ENCODE measurements at places on chromosomes 6 and 20. TPM values are rescaled to one million over a fixed set of nuclear protein-coding genes. Genes with fewer than 3 reads are reported as not detected.

- no peak for DNase-seq
- H3K36me3 ChIP-seq = peaks cover 2% of the 10 kb centered on the region
- H3K27me3 ChIP-seq = no peaks in the 10 kb centered on the region
- no peaks in the 10 kb centered on the region for H3K4me1 ChIP-seq
- H3K4me3 ChIP-seq = no peak overlapping the region
- H3K27ac ChIP-seq = no peak overlapping the region
Measured at GRCh38 chr6:63447134-63447533, 125.1 kb upstream of the LOC128125822 start.

- H3K4me3 ChIP-seq = no peak overlapping the region
- H3K27ac ChIP-seq = no peak overlapping the region
- H3K36me3 ChIP-seq = peaks cover 4% of the 10 kb centered on the region
- peaks cover 15% of the 10 kb centered on the region for H3K27me3 ChIP-seq
Measured at GRCh38 chr6:78188891-78189290, 536.1 kb downstream of the MEI4 start.

DNA sequence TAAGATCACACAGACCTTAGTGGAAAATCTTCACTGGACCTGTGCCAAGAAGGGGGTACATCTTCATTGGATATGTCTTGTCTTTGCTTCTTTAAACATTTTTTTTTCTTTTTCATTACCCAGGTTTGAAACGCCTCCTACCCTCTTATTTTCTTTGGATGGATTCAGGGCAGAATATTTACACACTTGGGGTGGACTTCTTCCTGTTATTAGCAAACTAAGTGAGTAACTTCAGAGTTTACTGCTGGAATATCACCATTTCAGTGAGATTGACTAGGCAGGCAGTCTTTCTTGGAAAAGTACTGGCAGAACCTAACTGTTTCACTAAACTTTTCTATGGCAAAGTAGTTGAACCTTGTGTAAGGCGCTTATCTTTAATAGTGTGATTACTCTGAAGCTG lies 47.0 kb downstream of the ENPP1 start:
- no peak overlapping the region for H3K4me3 ChIP-seq
- no peak overlapping the region for H3K27ac ChIP-seq
- no peaks in the 10 kb centered on the region for H3K27me3 ChIP-seq
- no peaks in the 10 kb centered on the region for H3K4me1 ChIP-seq

DNA sequence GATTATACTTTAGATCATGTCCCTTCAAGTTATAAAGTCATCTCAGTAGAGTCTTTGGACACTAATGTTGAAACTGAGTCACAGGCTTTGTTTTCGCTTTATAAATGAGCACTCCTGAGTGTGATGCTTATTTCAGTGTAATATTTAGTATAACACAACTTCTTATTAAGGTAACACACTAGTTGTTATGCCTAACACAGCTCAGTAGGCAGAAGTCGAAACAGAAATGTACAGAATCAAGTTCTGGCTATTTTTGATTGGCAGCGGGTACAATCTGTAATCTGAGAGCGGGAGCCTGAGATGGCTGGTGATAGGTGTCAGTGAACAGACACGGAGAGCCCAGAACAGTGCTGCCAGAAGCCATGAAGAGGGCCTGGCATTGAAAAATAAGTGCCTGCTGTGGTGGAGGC lies 11.4 kb downstream of the HECA start:
- H3K27me3 ChIP-seq = no peaks in the 10 kb centered on the region
- DNase-seq = no peak
- H3K36me3 ChIP-seq = no peaks in the 10 kb centered on the region
- no peak overlapping the region for H3K27ac ChIP-seq

- DNase-seq = no peak
- no peak overlapping the region for H3K4me3 ChIP-seq
- H3K27ac ChIP-seq = no peak overlapping the region
Measured at GRCh38 chr20:41774291-41774690, 156.1 kb upstream of the CHD6 start.

GRCh38 chr6:122048570-122048969 lies 350.9 kb upstream of the HSF2 start:
- no peaks in the 10 kb centered on the region for H3K4me1 ChIP-seq
- no peak overlapping the region for H3K27ac ChIP-seq
- no peaks in the 10 kb centered on the region for H3K27me3 ChIP-seq
- no peaks in the 10 kb centered on the region for H3K36me3 ChIP-seq
- H3K4me3 ChIP-seq = no peak overlapping the region

DNA sequence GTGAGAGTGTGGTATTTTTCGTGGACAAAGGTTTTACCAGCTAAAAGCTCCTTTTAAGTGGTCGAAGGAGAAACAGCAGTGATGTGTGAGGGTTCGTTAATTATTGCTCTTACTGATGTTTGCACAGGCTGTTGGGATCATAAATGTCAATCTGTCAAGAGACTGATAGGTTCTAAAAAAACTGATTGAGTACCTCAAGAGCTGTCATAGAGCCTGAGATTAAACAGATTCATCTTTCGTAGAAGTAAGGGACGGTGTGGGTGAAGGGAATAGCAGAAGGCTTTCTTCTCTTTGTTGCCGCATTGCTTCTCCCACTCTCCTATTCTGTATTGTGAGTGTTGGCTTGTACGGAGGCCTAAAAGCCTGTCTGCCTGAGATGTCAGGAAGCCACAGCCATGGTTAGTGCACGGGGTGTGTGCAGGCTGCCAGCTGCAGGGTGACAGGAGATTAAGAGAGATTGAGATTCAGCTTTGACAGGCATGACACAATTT lies 291.0 kb downstream of the ZFAND3 start:
- no peaks in the 10 kb centered on the region for H3K27me3 ChIP-seq
- H3K36me3 ChIP-seq = peaks cover 7% of the 10 kb centered on the region
- peaks cover 14% of the 10 kb centered on the region for H3K4me1 ChIP-seq
- no peak for DNase-seq
- H3K27ac ChIP-seq = peak overlapping the region; percentile 84

DNA sequence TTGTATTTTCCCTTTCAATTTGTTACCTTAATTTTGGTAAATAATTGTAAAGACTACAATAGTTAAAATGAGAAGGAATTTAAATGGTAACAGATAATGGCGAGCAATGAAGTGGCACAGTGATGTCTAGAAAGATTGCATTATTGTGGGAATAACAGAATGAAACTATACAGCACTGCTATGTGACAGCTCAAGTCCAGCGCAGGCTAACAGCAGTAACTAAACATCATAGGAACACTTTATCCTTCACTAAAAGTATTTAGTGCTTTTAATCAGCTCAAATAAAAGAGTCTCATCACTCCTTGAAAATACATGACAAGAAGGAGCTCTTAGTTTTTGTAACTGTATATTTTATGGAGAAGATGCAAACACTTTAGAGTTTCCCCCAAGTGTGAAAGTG lies 190.8 kb downstream of the TENT5A start:
- H3K36me3 ChIP-seq = no peaks in the 10 kb centered on the region
- H3K27me3 ChIP-seq = no peaks in the 10 kb centered on the region
- no peak overlapping the region for H3K4me3 ChIP-seq

- no peaks in the 10 kb centered on the region for H3K4me1 ChIP-seq
- H3K4me3 ChIP-seq = no peak overlapping the region
- no peaks in the 10 kb centered on the region for H3K36me3 ChIP-seq
- no peaks in the 10 kb centered on the region for H3K27me3 ChIP-seq
- no peak for DNase-seq
Measured at GRCh38 chr6:56730663-56731529, 88.2 kb upstream of the DST start.

DNA sequence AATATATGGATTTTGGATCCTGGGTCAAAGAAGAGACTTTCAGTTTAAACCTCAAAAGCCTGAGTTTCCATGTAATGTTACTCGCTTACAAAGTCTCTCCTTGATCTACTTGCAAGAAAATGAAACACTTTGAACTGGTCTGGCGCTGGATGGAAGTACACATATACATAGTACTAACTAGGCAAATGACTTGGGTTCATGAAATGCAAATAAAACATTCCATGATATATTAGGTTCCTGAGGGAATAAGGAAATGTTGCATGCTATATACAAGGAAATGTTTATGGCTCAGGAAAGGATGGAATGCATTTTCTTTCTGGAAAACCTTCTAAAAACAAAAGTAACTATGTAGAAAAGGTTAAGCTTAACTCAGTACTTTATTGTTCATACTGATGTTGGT lies 11.4 kb upstream of the TXLNB start:
- H3K4me3 ChIP-seq = no peak overlapping the region
- no peak for DNase-seq
- H3K27me3 ChIP-seq = no peaks in the 10 kb centered on the region

The VWA7 gene
- 2.7 TPM for total RNA-seq

The ACOT8 gene
- 15.3 TPM for total RNA-seq

The CTCFL gene
- 0.14 TPM for total RNA-seq

All from neural crest cell (in vitro differentiated cells).